AG10803 (cell line): ENCODE measurements at places on chromosomes 6 and 20.

GRCh38 chr6:188821-189655 lies 103.2 kb upstream of the DUSP22 start:
- peak; percentile 54 for DNase-seq

- peak; percentile 52 for DNase-seq
These were observed 43.6 kb upstream of the PHACTR3 start for GRCh38 chr20:59560588-59561227.

DNA sequence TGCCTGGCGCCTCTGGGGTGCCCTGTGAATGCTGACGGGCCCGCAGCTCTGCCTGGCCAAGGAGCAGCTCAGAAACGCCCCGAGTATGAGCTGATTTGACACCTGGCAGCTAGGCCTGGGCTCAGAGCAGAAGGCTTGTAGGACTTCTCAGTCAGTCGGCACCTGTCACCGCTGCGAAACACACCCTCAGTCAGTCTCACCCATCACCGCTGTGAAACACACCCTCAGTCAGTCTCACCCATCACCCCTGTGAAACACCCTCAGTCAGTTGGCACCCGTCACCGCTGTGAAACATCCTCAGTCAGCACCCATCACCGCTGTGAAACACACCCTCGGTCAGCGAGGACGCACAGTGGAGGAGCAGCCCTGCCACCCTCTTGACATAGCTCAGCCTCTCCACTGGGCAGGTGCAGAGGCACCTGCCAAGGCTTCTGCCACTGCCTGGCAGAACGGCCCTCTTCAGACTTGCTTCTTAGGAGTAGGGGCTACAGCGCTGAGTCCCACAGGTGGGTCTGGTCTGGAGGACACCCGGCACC lies 109.0 kb downstream of the PSMB1 start:
- DNase-seq = no peak

GRCh38 chr20:9353180-9353915 lies 161.0 kb upstream of the LAMP5 start:
- DNase-seq = no peak

GRCh38 chr20:46774236-46774635 lies 64.8 kb downstream of the SLC2A10 start:
- no peak for DNase-seq

DNA sequence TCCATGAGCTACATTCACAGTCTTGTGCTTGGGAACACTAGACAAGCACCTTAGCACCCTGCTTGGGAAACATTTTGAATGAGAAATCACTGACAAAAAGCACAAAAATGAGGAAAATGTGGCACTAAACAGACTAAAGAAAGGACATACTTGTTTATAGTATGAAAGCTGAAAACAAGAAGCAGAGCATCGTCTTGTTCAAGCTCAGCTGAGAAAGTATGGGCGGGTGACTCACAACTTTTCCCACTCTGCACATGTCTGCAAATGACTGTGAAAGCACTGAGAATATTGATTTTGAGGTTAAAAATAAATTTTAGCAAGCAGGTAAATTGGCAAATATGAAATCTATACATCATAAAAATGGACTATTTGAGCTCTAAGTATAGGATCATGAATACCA lies 725.3 kb downstream of the COL12A1 start:
- peak; percentile 9 for DNase-seq
